Activated T-cell treated with anti-CD3 and anti-CD28 coated beads, Interleukin-2, amount 50 U/mL, for 72 hours (primary cell): ENCODE measurements at places on chromosomes 7 and 10.

- peak; percentile 93 for DNase-seq
Observed at GRCh38 chr7:26151953-26152781, at the start of gene NFE2L3. Gene NFE2L3, plus strand, starts transcription at chr7:26152198. Its CDS starts 301 bp downstream, at chr7:26152499.

- no peak for DNase-seq
Observed at GRCh38 chr10:95477175-95477520, 84.0 kb downstream of the SORBS1 start.

DNA sequence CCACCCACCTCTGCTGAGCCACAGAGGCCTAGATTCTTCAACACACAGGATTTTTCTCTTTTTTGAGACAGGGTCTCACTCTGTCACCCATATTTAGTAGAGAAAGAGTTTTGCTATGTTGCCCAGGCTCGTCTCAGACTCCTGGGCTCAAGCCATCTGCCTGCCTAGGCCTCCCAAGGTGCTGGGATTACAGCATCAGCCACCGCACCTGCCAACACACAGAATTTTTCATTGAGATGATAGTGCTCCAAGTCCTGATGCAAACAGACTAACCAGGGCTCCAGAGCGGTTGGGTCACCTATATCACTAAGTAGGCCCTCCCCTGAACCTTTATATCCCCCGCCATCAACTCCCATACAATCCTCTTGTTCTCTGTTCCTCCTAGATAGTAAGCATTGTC is 24.4 kb upstream of the ADRB1 start:
- DNase-seq: no peak

- peak; percentile 8 for DNase-seq
Observed at GRCh38 chr10:126504063-126504760, 115.9 kb upstream of the ADAM12 start.
